ENCODE measurements at places on chromosomes 6 and 20.

DNA sequence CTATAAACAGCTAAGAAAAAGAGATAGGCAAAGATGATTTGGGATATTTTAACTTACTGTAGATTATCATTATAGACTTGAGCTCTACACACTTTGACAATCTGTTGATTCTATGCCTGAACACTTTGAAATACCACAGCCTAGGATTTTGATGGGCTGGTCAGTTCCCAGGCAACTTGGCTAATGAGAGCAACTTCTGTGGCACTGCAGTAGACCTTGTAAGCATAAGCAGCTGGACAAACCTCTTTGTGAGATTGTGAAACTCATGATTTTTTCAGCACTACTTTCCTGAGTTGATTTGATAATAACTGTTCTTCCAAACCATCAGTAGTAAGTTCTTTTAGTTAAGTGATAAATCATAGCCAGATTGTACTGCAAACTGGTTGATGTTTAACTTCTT lies 27.1 kb upstream of the ELOVL5 start:
- DNase-seq = no peak

- no peak for DNase-seq
Measured at GRCh38 chr20:43304598-43304997, 114.9 kb upstream of the PTPRT start.

DNA sequence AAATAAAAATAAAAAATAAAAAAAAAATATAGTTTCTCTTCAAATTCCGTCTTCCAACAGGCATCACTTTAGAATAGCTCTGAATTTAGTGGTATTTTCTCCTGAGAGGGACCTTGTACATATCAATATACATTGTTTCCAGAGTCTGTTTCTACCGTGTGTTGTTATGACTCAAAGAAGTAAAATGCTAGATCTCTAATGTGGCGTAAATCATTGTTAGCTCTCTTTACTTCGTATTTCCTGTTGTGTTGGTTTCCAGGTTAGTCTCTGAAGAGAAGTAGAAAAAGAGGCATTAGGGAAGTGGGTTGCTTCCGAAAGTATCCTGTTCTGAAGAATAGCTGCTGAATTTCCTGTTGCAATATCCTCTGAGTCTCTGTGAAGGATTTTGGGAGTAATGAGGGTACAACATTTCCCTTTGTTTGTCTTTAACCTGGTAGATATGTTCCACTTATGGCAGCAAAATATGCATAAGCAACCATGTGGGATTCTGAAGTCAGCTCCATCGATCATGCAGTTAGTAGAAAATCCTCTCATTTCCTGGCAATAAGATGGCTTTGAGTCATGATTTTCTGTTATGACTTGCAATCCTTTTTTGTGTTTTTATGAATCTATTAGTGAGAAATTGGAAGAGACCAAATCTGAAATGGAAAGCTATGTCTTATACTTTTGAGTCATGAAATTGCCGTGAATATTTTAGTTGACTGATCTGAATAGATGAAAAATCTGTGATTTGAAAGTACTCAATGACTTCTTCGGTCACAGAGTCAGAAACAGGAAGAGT lies 42.0 kb upstream of the MCHR2 start:
- DNase-seq = no peak

DNA sequence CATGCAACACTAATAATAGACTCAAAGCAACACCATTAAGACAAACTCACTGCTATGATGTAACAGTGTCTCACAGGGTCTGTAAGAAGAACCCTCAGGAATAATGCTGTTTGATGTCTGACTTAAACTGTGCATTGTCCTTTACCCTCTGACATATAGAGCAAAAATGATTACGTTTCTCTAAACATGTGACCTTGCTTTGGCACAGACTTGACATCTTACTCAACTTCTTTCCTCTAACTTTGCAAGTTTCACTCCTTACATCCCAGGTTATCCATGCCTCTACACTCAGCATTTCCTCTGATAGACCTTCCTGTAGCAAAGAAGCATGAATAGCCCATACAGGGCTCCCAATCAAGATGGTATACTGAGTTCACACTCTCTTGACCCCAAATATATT lies 252.7 kb downstream of the UST start:
- DNase-seq = no peak

DNA sequence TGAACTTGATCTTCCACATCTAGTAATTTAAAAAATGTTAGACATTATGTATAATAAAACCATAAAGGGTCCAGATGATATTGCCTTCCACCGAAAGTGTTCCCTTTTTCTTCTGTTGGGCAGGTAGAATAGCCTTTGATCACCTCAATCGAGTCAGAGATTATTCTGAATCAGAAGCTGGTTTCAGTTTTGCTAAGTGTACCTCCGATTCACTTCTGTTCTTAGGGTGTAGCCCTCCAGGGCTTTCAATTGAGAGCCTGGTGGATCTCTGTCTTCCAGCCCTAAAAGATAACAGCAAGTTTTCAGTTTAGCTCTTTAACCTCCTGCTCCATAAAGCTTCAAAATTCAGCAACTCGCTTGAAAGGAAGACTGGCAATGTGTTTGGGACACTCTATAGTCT lies 21.1 kb upstream of the AIG1 start:
- DNase-seq = no peak

GRCh38 chr6:119176445-119176844 lies 98.0 kb upstream of the FAM184A start:
- DNase-seq = no peak

Measured in T-helper 9 cell (primary cell).